Activated CD4-positive, alpha-beta T cell treated with anti-CD3 and anti-CD28 coated beads, Interleukin-2, Interleukin-4, amounts not matched to agents 100 ng/mL and 50 ng/mL, durations not matched to agents 16 hours and 8 hours (primary cell): ENCODE measurements at places on chromosomes 2 and 18.

GRCh38 chr2:154694881-154695280 is 3.6 kb upstream of the KCNJ3 start:
- no peak for DNase-seq

DNA sequence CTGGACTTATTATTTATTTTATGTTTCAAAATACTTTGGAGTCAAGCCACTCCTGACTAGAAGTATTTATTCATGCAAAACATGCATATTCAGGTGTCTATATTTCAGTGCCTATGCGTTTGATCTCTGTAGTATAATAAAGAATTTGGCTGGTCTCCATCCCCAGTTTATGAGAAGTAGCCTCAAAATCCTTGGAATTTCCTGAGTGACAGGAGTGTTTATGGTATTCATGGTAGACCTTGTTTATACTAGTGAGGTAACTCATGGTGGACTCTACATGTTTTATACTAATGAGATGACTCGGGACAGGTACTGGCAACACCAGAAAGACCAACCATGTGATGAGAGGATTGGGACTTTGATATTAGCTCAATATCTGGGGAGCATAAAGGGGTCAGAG is 43.9 kb upstream of the CSRNP3 start:
- DNase-seq, result no peak

GRCh38 chr2:200275295-200276013 is 31.0 kb upstream of the SPATS2L start:
- DNase-seq, result no peak

- no peak for DNase-seq
Measured at GRCh38 chr18:9380621-9381395, 46.2 kb downstream of the TWSG1 start.
